PC-9 (cell line): ENCODE measurements at places on chromosomes 11 and 22. TPM values are rescaled to one million over a fixed set of nuclear protein-coding genes. Genes with fewer than 3 reads are reported as not detected.

DNA sequence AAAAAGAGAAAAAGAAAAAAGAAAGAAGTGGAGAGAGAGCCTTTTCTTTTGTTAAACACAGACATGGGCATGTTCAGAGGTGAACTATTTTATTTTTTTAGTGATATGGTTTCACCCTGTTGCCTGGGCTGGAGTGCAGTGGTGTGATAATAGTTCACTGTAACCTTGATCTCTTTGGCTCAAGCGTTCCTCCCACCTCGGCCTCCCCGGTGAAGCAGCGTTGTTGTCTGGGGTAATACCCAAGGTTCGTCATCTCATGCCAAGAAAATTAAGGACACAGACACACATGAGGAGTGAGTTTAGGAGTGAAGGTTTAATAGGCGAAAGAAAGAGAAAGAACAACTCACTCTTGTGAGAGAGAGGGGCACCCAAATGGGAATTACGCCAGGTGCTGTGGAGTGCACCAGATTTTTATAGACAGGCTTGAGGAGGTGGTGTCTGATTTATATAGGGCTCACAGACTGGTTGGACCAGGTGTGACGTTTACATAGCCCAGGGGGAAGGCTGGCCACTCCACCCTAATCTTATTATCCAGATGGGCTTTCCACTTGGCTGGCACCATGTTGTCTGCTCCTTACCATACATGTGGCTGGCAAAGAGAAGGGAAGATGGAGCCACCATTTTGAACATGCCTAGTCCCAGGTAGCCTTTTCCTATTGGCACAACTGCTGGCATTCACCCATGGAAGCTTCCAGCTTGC is 42.3 kb downstream of the GRAMD1B start:
- DNase-seq, result no peak

GRCh38 chr11:17328871-17329494 is 22.6 kb upstream of the NCR3LG1 start:
- no peak for DNase-seq

Gene NOX4
- not detected in 2 replicates for total RNA-seq

Gene IL10RA
- not detected in 2 replicates for total RNA-seq

DNA sequence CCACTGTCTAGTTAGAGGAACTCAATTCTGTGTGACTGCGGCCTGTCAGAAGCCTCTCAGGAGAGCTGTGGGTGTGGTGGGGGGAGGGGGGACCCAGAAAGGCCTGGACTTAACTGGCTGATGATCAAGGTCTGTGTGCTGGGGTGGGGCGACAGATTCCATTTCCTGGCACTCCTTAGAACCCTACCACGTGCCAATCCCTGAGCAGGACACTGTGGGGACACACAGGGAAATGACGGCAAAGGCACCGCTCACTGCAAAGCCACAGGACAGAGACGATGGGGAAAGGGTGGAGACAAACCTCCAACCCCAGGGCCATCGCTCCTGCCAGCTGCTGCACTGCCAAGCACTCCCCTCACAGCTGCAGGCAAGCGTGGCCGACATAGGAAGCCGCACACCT is 58.4 kb upstream of the BID start:
- no peak for DNase-seq

DNA sequence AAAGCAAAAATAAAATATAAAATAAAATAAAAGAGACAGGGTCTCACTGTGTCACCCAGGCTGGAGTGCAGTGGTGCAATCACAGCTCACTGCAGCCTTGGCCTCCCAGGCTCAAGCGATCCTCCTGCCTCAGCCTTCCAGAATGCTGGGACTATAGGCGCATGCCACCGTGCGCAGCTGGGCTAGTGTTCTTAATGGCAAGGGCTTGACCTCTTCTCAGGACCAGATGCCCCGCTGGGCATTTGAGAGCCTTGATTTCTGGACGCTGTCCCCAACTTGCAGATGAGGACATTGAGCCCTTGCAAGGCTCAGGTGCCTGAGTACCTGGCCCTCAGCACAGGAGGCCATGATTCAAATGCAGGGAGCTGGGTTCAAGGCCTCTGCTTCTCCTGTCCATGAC is 82.6 kb downstream of the DHCR7 start:
- no peak for DNase-seq

DNA sequence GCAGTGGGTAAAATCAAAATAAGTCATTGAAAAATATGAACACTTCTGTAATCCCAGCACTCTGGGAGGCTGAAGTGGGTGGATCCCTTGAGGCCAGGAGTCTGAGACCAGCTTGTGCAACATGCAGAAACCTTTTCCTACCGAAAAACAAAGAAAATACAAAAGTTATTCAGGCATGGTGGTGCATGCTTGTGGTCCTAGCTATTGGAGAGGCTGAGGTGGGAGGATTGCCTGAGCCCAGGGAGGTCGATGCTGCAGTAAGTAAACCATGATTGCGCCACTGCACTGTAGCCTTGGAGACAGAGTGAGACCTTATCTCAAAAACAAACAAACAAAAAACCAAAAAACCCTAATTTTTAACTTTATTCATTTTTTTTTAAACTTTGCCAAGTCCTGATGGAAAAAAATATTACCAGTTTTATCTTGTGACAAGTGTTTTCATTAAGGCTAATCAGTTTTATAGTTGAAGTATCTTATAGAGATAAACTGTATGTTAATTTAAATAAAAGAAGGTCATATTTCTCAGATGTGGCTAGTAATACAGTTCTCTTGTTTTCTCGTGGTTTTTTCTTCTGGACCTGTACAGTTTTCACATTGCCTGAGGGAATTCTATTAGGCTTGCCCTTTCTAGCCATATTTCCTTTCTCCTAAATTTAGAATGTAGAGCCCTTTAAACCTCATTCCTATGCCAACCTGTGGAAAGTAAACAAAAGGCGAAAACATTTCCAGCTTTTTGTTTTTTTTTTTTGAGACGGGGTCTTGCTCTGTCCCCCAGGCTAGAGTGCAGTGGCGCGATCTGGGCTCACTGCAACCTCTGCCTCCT is 9.4 kb downstream of the HIPK3 start:
- peak; percentile 66 for DNase-seq

Gene KDELR3
- total RNA-seq, result 15.5 and 18.9 TPM in 2 replicates

Gene SLC25A45
- total RNA-seq, result 9.5 and 9.8 TPM in 2 replicates

Gene TBX10
- not detected in 2 replicates for total RNA-seq

Gene CSNK2A3
- 1.6 TPM in 1 of 2 replicates, not detected in the other for total RNA-seq

GRCh38 chr11:47177846-47178245 is 1.2 kb upstream of the ARFGAP2 start:
- DNase-seq, result no peak

- DNase-seq, result peak; percentile 67
These were observed 111.0 kb upstream of the ARHGAP42 start for GRCh38 chr11:100575860-100576717.

Gene DERL3
- total RNA-seq, result 0.41 and 1.2 TPM in 2 replicates

DNA sequence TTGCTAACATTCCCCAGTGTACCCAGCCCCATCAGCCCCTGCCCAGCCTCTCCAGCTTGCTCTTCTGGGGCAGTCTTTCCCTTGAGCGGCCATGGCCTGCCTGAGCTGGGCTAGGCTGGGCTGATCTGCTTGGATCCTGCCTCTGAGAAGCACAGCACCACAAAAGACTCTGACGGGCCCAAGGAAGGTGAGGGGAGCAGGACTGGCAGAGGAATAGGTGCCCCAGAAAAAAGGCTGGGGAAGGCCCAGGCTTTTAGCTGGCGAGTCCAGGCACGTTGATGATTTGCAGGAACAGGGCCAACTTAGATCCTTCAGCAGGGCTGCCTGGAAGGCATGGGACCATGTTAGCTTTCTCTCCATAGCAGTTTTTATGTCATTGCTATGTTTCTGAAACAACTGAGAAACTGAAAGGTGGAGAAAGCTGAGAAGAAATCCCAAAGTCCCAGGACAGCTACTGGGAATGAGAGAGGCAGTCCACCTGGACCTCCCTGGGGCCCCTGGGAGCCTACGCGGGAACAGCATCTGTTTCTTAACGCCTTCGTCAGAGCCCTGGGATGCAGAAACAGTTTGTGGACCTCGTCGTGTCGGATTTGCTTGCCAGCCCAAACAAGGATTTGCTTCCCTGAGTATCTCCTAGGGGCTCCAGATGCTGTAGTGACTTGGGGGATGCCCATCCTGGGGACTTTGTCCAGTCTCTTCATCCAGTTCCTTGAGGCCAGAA is 24.4 kb upstream of the FXYD6 start:
- no peak for DNase-seq

Gene LAYN
- 19.9 and 22.2 TPM in 2 replicates for total RNA-seq

Gene ARHGAP8
- total RNA-seq, result 114 and 130 TPM in 2 replicates

Gene ZNF215
- total RNA-seq, result 2.0 and 2.6 TPM in 2 replicates

- DNase-seq, result no peak
These were observed 1.6 kb downstream of the TRIM29 start for GRCh38 chr11:120136356-120136755.

- DNase-seq, result no peak
These were observed 16.9 kb downstream of the MRGPRG start for GRCh38 chr11:3201677-3202181.

- DNase-seq, result no peak
These were observed 756.8 kb downstream of the NTM start for GRCh38 chr11:132126973-132127899.

GRCh38 chr22:37492428-37493344 is 6.5 kb upstream of the MFNG start:
- DNase-seq, result peak; percentile 38

DNA sequence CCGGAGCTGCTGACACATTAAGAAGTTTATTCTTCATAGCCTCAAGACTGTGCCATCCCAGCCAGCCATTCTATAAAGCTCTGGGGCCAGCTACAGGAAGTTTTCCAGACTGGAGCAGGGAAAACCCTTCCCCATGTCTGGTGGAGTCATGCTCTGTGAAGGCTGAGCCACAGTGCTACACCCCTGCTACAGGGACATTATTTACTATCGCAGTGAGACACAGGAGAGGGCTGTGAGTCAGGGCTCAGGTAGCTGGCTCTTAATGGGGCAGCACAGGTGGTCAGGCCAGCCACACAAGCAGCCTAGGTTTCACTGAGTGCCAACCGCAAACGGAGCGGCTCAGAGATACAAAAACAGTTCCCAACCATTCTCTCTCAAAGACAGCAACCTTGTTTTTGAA is 12.1 kb downstream of the HPS4 start:
- DNase-seq, result peak; percentile 38

DNA sequence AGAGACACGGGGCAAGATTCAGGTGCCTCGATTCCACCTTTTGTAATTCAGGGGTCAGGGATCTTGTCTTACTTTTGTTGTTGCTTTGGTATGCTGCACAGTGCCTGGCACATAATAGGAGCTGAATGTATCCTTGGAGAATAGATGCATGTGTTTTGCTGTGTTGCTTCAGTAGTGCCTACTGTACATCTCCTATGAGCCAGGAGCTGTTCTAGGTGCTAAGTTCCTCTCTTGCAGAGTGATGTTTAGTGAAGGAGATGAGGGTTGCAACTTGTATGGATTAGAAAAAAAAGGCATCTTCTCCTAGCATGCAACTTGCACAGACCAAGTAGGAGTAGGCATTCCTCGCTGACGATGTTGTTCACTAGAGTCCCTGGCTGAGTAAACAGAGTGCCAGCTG is 555.4 kb downstream of the NTM start:
- DNase-seq, result no peak

GRCh38 chr22:28670161-28670560 is 9.5 kb downstream of the TTC28 start:
- no peak for DNase-seq

Gene SPI1
- total RNA-seq, result not detected in 2 replicates

Gene SAA2
- 1.2 TPM in 1 of 2 replicates, not detected in the other for total RNA-seq

GRCh38 chr11:7574491-7575130 is 60.8 kb downstream of the PPFIBP2 start:
- no peak for DNase-seq

Gene LRRC74B
- total RNA-seq, result 0.25 TPM in 1 of 2 replicates, not detected in the other

- DNase-seq, result no peak
These were observed 1.5 kb upstream of the GRAMD4 start for GRCh38 chr22:46618667-46619066.

Gene TEX12
- not detected in 2 replicates for total RNA-seq

- no peak for DNase-seq
These were observed 318.9 kb downstream of the CTTN start for GRCh38 chr11:70716986-70717775.
